NCI-H774 (cell line): ENCODE measurements at places on chromosomes 2 and 18.

DNA sequence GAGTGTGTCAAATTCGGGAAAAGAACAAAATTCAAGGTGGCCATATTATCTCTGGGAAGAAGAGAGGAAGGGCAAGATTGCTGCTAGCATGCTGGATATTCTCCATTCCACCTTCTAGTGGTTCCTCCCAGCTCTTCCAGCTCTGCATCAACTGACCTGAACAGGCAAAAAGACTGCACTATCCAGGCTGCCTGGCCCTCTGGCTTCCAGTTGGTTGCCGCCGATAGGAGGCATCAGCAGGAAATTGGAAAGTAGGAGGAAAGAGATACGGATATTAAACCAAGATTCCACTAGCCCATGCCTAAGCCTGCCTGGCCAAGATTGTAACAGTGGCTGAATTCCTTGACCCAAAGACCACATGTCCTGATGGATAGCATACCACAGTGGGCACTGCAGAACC is 1.7 kb upstream of the RTTN start:
- DNase-seq: no peak

- DNase-seq: no peak
These were observed 11.8 kb downstream of the LAMA3 start for GRCh38 chr18:23701017-23701416.

GRCh38 chr2:23480957-23481797 is 96.2 kb downstream of the KLHL29 start:
- DNase-seq: no peak

- DNase-seq: no peak
These were observed 28.9 kb upstream of the ACTR2 start for GRCh38 chr2:65198737-65199136.

DNA sequence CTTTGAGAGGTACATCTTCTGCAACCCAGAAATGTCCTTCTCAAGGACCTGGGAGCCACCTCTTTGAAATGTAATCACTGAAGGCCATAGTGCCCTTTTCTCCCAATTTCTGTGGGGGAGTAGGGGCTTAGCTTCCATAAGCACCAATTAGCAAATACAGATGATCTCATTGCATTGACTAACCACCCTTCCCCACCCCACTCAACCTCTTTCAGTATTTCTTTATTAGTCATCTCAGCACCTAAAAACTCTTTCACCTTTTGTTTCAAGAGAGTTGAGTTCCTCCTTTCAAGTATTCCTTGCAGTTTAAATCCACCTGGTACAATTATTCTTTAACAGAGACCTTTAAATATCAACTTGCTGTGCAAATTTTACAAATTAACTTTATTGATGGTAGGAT is 1011.8 kb upstream of the CDH2 start:
- DNase-seq: no peak

- no peak for DNase-seq
These were observed 143.4 kb downstream of the PPP1R1C start for GRCh38 chr2:182128821-182129707.

- DNase-seq: no peak
These were observed 12.5 kb downstream of the ABCG8 start for GRCh38 chr2:43851011-43851980.

- DNase-seq: no peak
These were observed 300.9 kb downstream of the RIT2 start for GRCh38 chr18:42814618-42815017.

DNA sequence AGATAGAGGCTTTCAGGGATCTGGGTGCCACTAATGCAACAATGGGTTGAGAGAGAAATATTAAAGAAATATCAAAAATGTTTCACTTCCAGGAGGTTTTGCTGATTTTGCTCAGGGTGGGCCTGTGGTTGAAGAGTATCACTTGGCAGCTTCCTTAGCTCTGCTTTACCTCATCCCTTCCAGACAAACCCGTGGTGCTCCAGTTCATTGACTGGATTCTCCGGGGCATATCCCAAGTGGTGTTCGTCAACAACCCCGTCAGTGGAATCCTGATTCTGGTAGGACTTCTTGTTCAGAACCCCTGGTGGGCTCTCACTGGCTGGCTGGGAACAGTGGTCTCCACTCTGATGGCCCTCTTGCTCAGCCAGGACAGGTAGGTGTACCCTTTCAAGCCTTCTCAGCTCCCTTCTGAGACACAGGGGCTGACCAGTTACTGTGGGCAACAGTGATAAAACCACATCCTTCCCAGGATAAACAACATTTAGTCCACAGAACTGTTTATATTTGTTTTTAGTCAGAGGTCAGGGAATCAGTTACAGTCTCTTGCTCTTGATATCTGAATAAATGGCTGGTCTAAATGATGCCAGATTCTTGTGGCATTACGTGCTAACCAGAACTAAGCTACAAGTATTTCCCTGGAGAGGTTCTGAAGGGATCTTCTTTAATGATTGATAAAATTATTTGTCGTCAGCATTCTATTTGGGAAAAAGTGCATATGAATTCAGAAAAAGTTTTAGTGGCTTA is 7.0 kb downstream of the SLC14A1 start:
- DNase-seq: no peak

DNA sequence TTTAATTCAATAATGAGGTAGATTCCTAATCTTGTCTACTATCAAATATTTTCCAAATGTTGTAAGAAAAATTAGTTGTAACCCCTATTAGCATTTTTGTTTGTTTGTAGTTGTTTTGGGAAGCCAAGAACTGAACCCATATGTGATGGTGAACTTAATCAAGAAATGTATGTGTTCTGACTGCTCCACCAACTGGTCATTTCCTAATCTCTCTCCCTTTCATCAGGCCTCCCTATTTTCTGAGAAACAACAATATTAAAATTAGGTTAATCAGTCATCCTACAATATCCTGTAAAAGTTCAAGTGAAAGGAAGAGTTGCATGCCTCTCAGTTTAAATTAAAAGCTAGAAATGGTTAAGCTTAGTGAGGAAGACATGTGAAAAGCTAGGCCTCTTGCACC is 504.0 kb downstream of the EPHA4 start:
- DNase-seq: no peak

- no peak for DNase-seq
These were observed 61.7 kb upstream of the DTNA start for GRCh38 chr18:34648269-34648985.

GRCh38 chr2:624096-624495 is 53.1 kb downstream of the TMEM18 start:
- no peak for DNase-seq

DNA sequence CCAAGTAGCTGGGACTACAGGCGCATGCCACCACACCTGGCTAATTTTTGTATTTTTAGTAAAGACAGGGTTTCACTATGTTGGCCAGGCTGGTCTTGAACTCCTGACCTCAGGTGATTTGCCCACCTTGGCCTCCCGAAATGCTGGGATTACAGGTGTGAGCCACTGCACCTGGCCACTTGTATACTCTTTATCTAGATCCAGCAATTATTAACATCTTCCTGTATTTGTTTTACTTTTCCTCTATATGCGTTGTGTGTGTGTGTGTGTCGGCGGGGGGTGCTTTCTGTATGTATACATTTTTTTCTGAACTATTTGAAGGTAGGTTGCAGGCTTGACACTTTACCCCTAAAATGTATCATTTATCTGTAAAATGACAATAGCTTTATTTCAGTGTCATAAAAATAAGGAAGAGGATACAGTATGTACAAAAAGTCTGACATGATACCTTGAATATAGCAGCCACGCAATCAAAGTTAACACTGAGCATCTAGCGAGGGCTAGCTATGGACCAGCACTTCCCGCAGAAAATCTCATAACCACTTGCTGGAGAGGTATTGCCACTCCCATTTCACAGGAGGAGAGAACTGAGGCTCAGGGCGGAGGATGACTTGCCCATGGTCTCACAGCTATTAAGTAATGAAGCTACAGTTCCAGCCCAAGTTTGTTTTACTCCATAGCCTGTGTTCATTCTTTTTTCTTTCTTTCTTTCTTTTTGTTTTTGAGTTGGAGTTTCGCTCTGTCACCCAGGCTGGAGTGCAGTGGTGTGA is 251.3 kb downstream of the MYCN start:
- no peak for DNase-seq

DNA sequence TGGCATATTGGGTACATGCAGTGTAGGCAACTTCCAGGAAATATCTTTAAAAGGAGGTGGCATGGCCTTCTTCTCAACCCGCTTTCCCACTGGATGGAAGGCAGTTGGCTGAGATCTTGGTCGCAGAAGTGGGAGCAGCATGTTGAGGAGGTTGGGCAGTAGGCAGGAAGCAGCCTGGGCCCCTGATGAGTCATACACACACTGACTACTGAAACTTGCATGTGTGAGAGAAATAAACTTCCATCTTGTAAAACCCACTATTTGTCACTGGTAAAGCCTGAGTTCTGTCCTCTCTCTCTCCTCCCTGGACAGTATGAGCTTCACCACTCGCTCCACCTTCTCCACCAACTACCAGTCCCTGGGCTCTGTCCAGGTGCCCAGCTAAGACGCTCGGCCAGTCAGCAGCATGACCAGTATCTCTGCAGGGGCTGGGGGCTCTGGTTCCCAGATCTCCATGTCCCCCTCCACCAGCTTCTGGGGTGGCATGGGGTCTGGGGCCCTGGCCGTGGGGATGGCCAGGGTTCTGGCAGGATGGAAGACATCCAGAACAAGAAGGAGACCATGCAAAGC is 233.8 kb upstream of the SPRED2 start:
- no peak for DNase-seq

GRCh38 chr18:26546875-26547645 is 1.3 kb downstream of the KCTD1 start:
- no peak for DNase-seq

DNA sequence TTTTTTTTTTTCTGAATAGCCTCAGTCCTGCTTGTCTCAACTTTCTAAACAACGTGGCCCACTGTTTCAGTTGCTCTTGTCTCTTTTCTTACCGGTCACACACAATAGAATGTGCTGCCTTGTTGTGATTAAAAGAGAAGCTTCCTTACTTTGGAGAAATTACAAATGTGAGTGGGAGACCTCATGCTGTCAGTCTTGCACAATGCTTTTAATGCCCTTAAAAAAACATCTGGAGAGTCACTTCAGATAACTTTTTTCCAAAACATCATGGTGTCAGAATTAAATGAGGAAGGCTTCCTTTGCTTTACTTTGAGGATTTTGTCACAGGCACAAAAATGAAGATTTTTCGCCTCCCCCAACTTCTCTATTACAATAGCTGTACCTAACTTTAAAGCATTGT is 37.7 kb downstream of the LHCGR start:
- DNase-seq: no peak

DNA sequence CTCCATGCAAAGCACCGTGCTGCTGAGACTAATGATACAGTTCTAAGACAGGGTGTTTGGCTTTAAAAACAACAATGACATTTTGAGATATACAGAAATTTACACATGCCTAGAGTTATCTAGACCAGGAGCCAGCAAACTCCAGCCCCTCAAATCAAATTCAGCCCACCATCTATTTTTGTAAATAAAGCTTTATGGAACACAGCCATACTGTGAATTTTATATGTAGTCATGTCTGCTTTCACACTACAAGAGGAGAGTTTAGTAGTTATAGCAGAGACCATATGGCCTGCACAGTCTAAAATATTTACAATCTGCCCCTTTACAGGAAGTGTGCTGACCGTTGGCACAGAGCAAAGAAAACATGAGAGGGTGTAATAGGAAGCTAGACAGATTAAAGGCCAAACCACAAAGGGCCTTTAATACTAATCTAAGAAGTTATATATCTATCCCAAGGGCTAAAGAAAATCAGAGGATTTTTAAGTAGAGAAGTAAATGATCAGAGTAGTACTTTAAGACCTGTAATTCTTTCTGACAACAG is 39.4 kb downstream of the NBAS start:
- DNase-seq: no peak

- peak; percentile 29 for DNase-seq
These were observed 136.8 kb downstream of the NEDD4L start for GRCh38 chr18:58180738-58181353.

DNA sequence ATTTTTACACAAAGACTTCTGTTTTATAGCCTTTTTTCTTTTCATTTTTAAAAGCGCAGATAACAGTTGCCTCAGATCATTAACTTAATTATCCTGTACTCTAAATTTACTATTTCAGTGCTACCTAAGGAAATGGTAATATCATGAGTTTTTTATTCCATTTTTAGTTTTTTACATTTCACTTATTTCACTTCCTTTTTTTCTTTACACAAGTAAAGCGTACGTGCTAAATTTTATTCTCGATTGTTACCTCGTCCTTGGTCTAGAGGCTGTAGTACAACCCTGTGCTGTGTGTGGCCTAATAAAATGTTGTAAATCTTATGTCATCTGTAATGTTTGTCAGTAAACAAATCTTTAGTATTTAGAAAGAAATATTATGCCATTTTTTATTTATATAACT is 49.2 kb downstream of the CRIM1 start:
- DNase-seq: no peak

- DNase-seq: no peak
These were observed 28.7 kb downstream of the MTERF4 start for GRCh38 chr2:241073166-241074064.

DNA sequence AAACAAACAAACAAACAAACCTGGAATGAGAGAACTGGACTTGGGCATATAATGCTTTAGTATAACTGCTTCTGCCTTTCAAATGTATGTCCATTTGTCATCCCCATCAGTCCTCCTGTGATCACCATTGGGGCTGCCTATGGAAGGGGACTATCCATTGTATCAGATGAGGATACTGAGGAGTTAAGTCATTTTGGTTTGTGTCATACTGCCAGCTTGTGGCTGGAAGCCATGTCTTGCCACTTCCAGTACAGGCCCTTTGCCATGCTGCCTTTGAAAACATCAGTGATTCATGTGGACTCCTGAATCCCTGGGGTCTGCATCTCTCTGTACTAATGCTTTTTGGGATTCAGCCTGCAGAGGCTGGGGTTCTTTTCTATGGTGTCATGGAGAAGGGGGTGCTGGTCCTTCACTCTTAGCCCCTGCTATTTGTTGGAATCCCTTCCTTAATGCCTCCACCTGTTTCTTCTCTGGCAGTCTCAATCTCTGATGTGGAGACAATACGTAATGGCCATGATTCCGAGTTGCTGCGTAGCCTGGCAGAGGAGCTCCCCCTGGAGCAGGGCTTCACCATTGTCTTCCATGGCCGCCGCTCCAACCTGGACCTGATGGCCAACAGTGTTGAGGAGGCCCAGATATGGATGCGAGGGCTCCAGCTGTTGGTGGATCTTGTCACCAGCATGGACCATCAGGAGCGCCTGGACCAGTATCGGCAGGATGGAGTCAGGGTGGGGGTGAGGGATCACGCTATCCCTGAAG is 10.6 kb downstream of the PLCD4 start:
- DNase-seq: no peak

DNA sequence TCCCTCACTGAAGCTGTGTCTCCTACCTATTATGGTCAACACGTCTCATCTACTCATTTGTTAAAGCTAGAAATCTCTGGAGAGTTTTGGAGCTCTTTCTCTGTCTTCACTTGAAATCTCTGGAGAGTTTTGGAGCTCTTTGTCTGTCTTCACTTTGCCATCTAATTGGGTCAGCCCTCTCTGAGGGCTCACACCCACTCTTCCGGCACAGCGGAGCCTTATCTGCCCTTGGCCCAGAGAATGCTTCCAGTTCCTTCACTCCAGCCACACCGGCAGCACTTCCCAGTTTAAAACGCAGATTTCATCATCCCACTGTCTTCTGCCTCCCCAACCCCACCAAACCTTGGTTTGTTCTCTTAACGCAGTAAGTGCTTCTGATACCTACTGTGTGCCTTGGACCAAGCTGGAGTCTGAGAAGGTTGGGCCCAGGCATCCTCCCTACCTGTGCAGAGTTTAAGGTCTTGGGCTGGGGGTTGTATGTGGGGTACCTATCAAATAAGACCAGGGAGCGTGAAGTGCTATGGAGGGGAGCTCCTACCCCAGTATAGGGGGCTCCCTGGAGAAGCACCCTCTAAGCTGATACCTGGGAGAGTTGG is 5.0 kb downstream of the HPCAL1 start:
- no peak for DNase-seq

GRCh38 chr18:77896586-77897252 is 647.1 kb downstream of the GALR1 start:
- no peak for DNase-seq
